ENCODE measurements at places on chromosomes 4 and X. TPM values are rescaled to one million over a fixed set of nuclear protein-coding genes. Genes with fewer than 3 reads are reported as not detected.

- no peaks in the 10 kb centered on the region for H3K4me1 ChIP-seq
- H3K4me3 ChIP-seq, result no peak overlapping the region
- DNase-seq, result no peak
- no peak overlapping the region for H3K27ac ChIP-seq
Measured at GRCh38 chr4:82696117-82696860, 102.3 kb downstream of the SCD5 start.

- H3K27ac ChIP-seq, result no peak overlapping the region
- no peaks in the 10 kb centered on the region for H3K36me3 ChIP-seq
- no peak overlapping the region for H3K4me3 ChIP-seq
- no peak for DNase-seq
- H3K27me3 ChIP-seq, result no peaks in the 10 kb centered on the region
- no peaks in the 10 kb centered on the region for H3K4me1 ChIP-seq
Measured at GRCh38 chrX:48107717-48108116, 22.7 kb upstream of the SPACA5B start.

- no peaks in the 10 kb centered on the region for H3K36me3 ChIP-seq
- no peak overlapping the region for H3K27ac ChIP-seq
- H3K4me3 ChIP-seq, result no peak overlapping the region
- H3K4me1 ChIP-seq, result no peaks in the 10 kb centered on the region
- no peaks in the 10 kb centered on the region for H3K27me3 ChIP-seq
Measured at GRCh38 chr4:18034099-18034498, 12.5 kb upstream of the LCORL start.

DNA sequence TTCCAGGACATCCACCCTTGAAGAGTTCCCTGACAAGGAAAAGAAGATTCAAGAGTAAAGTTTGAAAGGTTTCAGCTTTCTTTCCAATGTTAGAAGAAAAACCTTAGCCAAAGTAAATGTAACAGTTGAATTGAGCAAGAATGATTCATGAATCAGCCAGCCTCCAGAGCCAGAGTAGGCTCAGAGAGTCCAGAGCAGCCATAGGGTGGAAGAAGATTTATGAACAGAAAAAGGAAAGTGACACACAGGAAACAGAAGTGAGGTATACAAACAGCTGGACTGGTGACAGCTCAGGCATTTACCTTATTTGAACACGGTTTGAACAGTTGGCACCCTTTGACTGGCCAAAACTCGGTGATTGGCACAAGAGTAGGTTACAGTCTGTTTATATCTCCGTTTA, 63.2 kb downstream of the QDPR start:
- H3K36me3 ChIP-seq, result no peaks in the 10 kb centered on the region
- H3K27me3 ChIP-seq, result no peaks in the 10 kb centered on the region
- peak overlapping the region; percentile 21 for H3K27ac ChIP-seq
- DNase-seq, result no peak
- no peak overlapping the region for H3K4me3 ChIP-seq

DNA sequence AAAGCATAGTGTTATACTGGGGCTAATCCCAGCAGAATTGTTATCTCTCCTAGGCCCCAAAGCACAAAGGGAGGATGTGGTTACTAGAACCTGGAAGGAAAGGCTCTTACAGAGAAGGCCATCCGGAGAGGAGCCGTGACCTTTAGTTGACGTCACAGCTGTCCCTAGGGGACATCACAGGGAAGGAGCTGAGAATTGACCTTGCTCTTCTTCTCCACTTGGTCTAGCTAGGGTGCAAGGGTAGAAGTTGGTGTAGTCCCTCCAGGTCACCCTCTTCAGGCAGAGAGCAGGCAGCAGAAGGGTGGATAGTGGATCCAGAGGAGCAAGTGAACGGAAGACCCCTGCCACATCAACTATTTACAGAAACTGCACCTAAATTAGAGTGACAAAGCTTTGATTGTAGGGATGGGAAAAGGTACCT, 22.8 kb upstream of the FGF2 start:
- no peak for DNase-seq
- no peak overlapping the region for H3K27ac ChIP-seq
- H3K27me3 ChIP-seq, result no peaks in the 10 kb centered on the region
- H3K36me3 ChIP-seq, result no peaks in the 10 kb centered on the region

DNA sequence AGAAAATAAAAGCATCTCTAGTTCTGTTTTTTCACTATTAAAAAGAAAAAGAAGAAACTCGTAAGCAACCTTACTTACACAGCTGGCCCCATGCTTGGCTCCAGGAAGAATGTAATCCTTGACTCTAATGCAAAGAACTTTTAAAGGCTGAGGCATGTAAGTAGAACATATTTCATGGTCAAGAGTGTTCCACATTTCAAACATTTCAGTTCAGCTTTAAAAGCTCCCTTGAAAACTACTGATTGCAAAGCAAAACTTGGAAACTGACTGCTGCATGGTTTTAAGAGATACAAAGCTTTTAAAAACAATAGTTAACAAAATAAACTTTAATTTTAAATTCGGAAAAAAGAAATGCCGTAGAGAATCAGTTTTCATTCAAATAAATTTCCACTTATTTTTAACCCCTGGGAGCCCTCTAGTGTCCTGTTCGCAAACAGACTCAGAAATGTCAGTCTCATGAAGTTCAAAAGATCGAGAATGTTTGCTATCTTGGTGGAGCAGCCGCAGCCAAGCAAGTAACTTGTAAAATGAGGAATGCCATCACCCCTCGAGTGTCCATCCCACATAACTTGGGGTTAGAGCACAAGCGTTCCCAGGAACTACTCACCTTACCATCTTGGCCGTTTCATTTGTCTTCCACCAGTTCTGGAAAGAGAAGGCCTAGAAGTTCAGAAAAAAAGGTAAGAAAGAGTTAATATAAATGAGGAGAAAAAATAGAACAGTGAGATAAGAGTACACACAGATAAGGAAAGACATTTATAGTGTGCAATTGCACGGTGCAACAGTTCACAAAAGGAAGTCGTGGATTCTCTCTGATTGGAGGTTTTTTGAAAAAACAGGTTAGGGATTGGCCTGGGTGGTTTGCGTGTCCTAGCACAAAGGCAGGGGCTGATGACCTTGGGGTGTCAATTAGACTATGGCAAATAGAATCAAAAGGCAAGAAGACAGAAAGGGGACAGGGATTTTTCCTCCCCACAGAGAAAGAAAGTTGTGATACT, at the start of gene GASK1B:
Gene GASK1B (minus strand): TSS at position 765 of the 998 bp plus-strand sequence. CDS start 1,650 bp downstream, outside the sequence.
- H3K27ac ChIP-seq, result no peak within 1 kb of the TSS
- no peak within 1 kb of the TSS for H3K4me3 ChIP-seq
- no peaks in the 10 kb centered on the region for H3K36me3 ChIP-seq

DNA sequence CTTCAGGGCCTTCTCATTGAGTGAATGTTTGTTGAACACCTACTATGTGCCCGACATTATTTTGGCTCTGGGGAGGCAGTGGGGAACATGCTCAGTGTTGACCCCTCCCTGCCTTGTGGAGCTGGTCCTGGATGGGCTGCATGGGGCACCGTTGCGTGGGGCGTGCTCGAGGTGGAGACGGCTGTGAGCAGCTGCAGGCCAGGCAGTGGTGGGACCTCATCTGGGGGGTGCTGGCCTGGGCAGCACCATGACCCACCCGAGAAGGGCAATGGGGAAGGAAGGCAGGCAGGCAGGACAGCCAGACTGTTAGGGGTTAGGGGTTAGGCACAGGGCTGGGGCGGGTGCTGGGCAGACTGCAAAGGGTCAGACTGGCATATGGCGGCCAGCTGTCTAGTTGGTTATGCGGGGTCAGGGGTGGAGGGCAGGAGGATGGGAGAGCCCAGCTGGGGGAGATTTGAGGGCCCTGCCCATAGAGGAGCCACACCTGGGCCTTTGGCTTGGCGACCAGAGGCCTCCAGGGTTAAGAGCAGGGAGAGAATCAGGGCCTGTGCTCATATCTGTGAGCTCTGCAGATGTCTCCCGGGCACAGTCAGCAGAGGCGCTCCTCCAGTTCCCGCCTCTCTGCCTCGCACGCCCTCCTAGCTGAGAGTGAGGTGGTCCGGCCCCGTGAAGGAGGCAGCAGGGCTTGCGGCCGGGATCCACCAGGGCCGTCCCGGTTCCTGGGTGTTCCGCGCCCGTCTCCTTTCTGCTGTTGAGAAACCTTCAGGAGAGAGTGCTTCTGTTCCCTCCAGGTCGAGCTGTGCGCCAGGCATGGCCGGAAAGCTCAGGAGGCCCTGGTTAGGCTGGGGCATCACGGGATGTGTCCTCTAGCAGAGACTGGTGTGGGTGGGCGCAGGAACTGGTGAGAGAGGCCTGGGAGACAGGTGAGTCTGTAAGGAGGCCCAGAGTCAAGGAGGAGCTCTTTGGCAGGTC, 73.3 kb downstream of the RGS12 start:
- peak overlapping the region; percentile 84 for H3K27ac ChIP-seq
- peaks cover 47% of the 10 kb centered on the region for H3K4me1 ChIP-seq
- no peak overlapping the region for H3K4me3 ChIP-seq
- no peaks in the 10 kb centered on the region for H3K36me3 ChIP-seq
- no peaks in the 10 kb centered on the region for H3K27me3 ChIP-seq

DNA sequence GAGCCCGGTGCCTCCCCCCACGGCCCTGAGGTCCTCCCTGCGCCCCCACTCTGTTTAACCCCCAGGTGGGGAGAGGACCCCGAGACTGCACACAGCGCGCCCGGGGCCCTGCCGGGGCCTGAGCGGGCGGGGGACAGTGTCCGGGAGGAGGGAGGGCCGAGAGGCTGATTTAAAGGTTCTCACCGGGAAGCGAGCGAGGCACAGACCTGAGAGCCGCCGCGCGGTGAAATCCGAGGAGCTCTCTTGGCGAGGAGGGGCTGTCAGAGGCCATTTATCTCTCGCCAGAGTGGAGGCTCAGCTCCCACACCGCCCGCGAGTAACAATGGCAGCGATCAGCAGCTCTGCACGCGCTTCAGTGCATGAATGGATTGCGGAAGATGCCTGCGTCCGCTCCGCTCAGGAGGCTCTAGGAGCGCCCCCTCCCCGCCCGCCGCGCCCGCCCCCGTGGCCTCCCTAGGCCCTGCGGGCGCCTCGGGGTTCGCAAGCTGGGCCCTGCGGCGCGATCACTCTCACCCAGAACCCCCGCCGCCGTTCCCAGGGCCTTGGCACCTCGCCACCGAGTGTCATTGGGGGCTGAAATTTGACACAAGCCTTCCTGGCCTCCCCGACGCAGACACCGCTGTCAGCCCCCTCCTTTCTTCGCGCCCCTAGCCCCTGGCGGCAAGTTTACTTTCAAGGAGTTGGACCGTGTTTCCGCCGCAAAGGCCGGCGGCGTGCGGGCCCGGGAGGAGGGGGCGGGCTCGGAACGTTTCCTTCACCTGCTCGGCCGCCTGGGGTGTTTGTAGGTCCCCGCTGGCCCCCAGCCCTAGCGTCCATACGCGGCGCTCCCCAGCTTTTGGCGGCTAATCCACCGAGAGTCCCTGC, 48.7 kb upstream of the BCOR start:
- H3K4me1 ChIP-seq, result peaks cover 6% of the 10 kb centered on the region
- DNase-seq, result no peak
- H3K4me3 ChIP-seq, result peak overlapping the region; percentile 36
- H3K36me3 ChIP-seq, result no peaks in the 10 kb centered on the region

GRCh38 chrX:101931136-101931487, 715 bp downstream of the ZMAT1 start:
- DNase-seq, result no peak
- H3K4me1 ChIP-seq, result peaks cover 1% of the 10 kb centered on the region
- H3K27me3 ChIP-seq, result no peaks in the 10 kb centered on the region
- peak overlapping the region; percentile 80 for H3K4me3 ChIP-seq
- peak overlapping the region; percentile 95 for H3K27ac ChIP-seq

- no peak for DNase-seq
- H3K4me1 ChIP-seq, result no peaks in the 10 kb centered on the region
Measured at GRCh38 chr4:86122404-86122803, 237.4 kb downstream of the MAPK10 start.

DNA sequence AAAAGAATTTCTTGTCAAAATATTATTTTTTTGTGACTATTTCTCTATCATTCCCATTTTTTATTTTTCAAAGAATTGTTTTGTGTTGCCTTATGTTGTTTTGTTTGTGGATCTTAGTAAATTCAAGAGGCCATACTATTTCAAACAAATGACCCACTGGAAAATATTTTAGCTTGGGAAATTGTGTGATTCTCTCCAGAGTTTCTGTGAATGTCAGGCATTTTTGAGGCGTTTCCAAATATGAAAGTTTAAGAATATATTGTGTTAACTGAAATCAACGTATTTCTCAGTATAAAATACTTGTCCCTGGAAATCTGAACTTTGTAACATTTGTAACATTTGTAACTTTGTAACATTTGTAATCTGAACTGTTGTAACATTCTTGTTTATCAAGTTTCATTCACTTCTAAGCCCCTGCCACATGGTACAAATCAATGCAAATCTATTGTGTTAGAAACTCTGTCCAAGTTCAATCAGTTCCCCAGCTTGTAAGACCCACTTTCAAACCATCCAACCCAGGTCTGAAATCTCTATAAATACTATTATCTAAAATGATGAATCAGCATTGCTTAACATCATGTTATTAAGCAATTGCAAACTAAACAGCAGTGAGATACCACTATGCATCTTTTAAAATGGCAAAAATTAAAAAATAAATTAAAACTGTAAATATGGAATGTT, 465.4 kb upstream of the GRID2 start:
- H3K27ac ChIP-seq, result no peak overlapping the region
- peaks cover 3% of the 10 kb centered on the region for H3K4me1 ChIP-seq
- H3K27me3 ChIP-seq, result no peaks in the 10 kb centered on the region
- H3K4me3 ChIP-seq, result no peak overlapping the region
- no peaks in the 10 kb centered on the region for H3K36me3 ChIP-seq

DNA sequence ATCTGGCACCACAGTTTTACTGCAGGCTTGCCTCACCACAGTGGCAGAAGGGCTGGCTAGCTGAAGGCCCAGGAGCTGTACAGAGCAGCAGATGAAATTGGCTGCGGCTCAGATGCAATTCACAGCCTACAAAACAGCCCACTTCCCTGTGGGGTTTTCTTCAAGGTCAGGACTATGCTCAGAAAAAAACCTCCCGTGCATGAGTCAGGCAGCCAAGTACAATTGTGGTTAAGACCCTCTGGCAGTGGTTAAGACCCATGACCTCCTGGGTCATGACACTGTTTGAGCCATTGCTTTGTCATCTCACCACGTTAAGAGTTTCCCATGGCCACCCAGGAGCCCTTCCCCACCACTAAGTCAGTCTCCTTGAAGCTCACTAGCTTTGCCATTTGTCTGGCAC, 276.3 kb downstream of the HNRNPD start:
- no peaks in the 10 kb centered on the region for H3K4me1 ChIP-seq
- no peaks in the 10 kb centered on the region for H3K27me3 ChIP-seq
- H3K36me3 ChIP-seq, result no peaks in the 10 kb centered on the region

GRCh38 chr4:1413204-1413663, 7.0 kb upstream of the NKX1-1 start:
- no peaks in the 10 kb centered on the region for H3K4me1 ChIP-seq
- peaks cover 11% of the 10 kb centered on the region for H3K27me3 ChIP-seq
- H3K4me3 ChIP-seq, result no peak overlapping the region
- DNase-seq, result no peak

GRCh38 chr4:52957220-52957686, 95.1 kb downstream of the RASL11B start:
- no peaks in the 10 kb centered on the region for H3K36me3 ChIP-seq
- no peaks in the 10 kb centered on the region for H3K27me3 ChIP-seq
- no peak overlapping the region for H3K4me3 ChIP-seq
- DNase-seq, result no peak

The CYLC1 gene
- total RNA-seq, result not detected

The RASSF6 gene
- total RNA-seq, result 0.09 TPM

The CHIC2 gene
- 26.2 TPM for total RNA-seq

All from liver (tissue), 10 donors.